Neural progenitor cell (in vitro differentiated cells): ENCODE measurements at places on chromosomes 16 and 17. TPM values are rescaled to one million over a fixed set of nuclear protein-coding genes. Genes with fewer than 3 reads are reported as not detected.

DNA sequence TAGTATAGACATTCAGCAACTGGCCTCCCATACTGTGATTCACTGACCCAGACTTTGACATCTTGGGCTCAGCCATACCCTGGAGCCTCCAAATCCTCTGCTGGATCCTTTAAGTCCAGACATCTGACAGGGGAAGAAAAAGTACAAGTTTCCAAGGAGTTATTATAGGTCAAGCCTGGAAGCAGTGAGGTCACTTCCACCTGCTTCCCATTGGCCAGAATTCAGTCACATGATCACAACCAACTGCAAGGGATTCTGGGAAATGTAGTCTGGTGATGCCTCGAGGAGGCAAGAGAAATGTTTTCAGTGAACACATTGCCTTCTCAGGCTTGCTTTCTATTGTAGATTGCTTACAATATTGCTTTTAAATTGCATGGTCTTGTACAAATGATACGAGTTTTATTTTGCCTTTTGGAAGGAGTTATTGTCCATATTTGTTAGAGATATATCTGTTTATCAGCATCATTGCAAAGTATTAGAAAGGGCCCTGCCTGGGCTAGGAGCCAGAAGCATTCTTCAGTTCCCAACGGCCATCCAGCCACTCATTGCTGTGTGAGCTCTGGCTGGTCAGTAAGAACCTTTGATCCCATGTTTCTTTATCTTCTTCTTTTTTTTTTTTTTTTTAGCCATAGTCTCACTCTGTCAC, 696.9 kb downstream of the WWOX start:
- DNase-seq: peak; percentile 73

DNA sequence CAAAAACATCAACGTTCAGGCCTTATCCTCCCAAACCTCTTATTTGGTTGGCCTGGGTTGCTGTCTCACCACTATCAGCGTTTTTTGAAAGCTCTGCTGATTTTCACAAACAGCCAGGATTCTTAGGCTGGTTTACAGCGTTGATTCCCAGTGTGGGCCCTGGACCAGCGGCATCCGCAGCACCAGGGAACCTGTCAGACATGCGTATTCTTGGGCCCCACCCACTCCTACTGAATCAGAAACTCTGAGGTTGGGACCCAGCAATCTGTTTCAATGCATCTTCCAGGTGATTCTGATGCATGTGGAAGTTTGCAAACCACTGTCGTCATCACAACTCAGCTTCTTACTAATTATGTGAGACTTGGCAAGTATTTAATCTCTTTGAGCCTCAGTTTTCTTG, 58.5 kb downstream of the RGS9 start:
- no peak for DNase-seq

DNA sequence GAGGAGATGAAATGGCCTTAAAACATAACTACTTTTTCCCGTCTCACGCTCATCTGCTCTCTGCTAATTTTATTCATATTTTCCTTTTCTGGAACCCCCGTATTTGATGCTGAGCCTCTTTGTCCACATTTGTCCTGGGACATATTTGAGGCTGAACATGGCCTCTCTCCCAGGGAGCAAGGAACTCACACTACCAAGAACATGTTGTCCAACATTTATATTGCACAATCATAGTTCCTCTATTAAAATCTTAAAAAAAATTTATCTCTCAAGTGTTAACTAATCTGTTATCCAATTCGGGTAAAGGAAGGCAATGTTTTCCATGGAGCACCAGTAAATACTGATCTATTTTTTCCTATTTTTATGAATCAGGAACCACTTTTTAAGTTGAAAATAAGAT, 60.2 kb downstream of the CMC2 start:
- no peak for DNase-seq

- DNase-seq: no peak
Measured at GRCh38 chr16:79037521-79038373, 562.8 kb downstream of the MAF start.

GRCh38 chr16:84465154-84465553, 39.3 kb downstream of the MEAK7 start:
- no peak for DNase-seq

Gene CRYM
- 0.36 and 1.3 TPM in 2 replicates for total RNA-seq
